ENCODE measurements at places on chromosomes 12 and 14. TPM values are rescaled to one million over a fixed set of nuclear protein-coding genes. Genes with fewer than 3 reads are reported as not detected.

The ANO2 gene
- 16.2 TPM for total RNA-seq

The DHH gene
- total RNA-seq, result 9.9 TPM

The SPATA7 gene
- total RNA-seq, result 8.1 TPM

The PARP11 gene
- 3.6 TPM for total RNA-seq

The ALDH1L2 gene
- 2.9 TPM for total RNA-seq

The HOXC4 gene
- total RNA-seq, result not detected

All from epithelial cell of umbilical artery (primary cell).